ENCODE measurements at places on chromosomes 5 and 9.

DNA sequence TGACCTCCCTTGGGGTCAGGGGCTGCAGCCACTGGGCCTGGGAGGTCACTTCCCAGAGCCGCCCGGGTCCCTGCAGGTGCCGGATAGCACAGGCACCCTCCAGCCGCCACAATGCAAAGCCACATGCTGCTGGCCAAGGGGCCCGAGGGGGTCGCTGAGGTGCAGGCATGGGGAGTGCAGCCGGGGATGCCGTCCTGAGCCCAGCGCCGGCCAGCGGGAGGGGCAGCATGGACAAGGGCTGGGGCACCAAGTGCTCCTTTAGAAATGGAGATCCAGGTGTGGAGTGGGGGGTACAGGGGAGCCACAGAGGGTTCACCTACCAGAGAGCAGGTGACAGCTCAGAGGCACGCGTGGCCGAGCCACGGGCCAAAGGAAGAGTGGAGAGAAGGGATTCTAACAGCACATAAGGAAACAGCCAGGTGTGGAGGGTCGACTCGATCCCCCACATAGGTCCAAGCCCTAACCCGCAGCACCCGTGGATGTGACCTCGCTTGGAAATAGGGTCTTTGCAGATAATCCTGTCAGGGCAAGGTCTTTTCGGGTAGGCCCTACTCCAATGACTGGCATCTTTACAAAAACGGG lies 24.7 kb downstream of the ZDHHC11B start:
- no peak for DNase-seq

GRCh38 chr5:96893342-96893741 lies 17.0 kb downstream of the ERAP2 start:
- DNase-seq: no peak

DNA sequence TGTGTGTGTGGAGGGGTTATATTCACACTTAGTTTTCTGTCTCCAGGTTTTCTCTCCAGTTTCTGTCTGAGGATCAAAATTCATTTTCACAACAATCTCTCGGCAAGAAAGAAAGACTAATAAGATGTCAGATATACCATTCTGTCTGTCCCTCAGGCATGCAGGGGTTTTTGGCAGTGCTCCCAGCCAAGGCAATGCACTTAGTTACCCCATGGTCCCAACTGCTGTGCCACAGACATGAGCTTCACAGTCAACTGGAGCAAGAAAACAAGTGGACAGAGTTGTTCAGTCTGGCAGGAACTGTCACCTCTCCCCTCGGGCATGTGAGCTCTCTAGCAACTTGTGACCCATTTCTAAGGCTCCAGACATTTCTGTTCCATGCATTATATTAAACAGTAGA lies 101.7 kb upstream of the LHFPL2 start:
- DNase-seq: no peak

DNA sequence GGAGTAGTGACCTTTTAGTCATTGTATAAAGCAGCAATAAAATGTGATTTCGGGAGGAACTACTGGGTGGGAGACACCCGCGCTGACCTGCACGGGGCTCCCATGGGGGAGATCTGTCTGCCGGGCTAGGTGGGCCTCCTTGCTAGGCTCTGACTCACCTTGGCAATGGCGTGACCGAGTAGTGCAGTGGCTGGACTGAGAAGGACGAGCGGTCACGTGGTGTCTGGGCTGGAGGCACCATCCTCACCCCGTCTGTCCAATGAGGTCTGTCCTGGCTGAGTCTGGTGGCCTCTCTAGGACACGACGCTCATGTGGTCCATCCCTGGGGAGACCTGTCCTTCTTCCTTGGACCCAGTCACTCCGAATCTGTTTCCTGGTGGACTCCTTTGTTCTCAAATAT lies 151.7 kb downstream of the RXRA start:
- no peak for DNase-seq

DNA sequence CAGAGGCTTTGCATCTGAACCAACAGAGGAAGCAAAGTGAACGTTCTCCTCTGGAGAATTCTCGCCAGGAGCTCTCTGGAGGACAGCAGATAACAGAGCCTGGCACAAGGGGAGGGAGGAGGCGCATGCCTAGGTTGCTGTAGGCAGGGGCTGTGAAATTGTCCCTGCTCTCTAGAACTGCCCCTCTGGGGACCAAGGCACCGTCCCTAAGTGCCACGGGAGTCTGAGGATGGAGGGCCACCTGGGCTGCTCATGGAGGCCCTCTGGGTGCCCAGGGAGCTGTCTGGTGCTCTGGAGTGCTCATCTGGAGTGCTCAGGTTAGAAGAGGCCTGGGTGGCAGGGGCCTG lies 77.6 kb downstream of the CACNA1B start:
- no peak for DNase-seq

DNA sequence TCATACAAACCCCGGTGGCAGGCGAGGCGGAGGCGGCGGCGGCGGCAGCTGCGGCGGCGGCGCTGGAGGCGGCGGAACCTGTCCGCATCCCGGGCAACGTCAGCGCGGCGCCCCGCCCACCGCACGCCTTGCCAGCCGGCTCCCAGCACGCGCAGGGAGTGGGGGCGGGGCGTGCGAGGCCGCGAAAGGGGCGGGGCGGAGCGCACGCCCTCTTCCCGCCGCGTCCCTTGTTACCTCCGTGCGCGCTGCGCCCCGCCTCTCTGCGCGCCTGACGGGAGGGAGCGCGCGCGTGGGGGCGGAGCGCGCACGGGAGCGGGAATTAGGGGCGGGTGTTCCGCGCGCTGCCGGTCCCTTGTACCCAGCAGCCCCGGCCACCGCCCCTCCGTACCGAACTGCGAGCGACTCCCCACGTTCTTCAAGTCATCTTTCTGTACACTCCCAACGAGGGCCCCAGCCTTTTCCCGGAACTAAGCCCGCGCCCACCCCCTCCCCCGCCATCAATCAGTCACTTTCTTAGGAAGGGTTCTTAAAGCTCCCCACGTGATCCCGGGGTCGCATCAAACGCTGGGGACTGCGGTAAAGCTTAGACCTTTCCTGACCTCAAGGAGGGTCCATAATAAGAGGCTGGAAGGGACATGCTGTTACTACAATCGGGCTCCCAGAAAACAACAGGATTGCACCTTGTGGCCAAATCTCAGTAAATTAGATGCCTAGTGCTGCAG lies at the start of gene AGTPBP1:
Gene AGTPBP1 (minus strand): TSS at position 80 of the 722 bp plus-strand sequence. CDS start 29,421 bp downstream, outside the sequence.
- DNase-seq: peak; percentile 83

DNA sequence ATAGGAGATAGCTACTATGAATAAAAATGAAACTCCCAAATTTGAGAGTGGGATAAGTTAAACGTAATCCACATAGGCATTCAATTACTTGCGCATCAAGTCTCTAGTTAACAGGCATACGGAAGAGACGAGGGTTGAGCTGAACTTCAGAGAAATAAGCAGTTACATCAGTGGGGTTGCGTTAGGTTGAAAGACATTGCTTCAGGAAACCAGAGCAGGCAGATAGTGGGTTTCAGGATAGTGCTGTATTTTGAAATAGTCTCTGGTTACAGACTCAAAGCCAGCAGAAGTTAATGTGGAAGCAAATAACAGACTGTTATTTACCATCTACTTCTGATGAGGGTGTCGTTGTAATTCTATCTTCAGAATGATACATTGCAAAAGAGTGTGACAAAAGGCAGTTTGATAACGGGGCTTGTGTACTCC lies 533.4 kb downstream of the PDE4D start:
- DNase-seq: no peak

DNA sequence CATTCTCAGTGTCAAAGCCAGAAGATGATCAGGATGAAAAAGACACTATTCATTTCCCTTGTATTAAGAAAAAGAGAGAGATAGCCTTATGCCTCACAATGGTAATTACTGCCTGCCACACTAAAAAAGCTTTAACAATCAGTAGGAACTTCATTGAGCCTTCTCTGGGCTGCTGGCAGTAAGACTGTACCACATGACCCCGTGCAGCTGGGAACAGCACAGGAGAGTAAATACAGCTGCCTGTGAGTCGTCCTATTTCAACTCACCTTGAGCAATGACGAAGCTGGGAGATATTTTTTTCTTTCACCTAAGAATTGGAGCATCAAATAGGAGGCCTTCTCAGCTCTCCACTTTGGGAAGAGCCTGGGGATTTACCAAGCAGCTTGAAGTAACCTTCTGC lies 316.3 kb downstream of the GABRB2 start:
- no peak for DNase-seq

- DNase-seq: no peak
These were observed 8.8 kb upstream of the RNF183 start for GRCh38 chr9:113311961-113312360.

- DNase-seq: no peak
These were observed 383.2 kb downstream of the PLK2 start for GRCh38 chr5:58076483-58077257.

DNA sequence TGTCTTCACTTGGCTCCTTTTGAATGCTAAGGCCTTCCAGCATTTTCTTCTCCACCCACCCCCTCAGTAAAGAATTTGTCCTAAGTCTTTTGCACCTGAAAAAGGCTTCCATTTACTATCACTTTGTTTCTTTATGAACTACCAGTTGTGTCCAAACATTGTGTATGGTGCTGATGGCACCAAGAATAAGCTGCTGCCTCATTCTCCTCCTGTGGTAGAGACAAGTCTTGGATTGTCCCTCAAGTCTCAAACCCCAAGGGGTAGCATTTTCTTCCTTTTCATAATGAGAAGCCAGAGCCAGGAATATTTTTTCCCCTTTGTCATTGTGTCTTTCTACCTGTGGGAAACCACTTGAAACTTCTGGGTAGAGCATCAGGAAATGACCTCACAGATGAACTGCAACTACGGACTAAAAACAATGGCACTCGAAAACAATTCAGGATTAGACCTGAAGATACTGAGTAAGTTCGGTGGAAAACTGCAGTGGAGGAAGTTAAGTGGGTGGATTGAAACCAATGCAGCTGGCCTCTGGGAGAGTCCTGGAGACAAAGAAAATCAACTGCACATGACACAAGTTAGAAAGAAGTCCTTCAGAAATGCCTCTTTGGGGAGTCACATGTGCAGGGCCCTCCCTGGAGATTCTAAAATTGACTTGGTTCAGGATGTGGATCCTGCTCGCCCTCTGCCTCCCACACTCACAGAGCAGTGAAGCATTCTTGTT lies 80.5 kb downstream of the SH3RF2 start:
- DNase-seq: no peak

DNA sequence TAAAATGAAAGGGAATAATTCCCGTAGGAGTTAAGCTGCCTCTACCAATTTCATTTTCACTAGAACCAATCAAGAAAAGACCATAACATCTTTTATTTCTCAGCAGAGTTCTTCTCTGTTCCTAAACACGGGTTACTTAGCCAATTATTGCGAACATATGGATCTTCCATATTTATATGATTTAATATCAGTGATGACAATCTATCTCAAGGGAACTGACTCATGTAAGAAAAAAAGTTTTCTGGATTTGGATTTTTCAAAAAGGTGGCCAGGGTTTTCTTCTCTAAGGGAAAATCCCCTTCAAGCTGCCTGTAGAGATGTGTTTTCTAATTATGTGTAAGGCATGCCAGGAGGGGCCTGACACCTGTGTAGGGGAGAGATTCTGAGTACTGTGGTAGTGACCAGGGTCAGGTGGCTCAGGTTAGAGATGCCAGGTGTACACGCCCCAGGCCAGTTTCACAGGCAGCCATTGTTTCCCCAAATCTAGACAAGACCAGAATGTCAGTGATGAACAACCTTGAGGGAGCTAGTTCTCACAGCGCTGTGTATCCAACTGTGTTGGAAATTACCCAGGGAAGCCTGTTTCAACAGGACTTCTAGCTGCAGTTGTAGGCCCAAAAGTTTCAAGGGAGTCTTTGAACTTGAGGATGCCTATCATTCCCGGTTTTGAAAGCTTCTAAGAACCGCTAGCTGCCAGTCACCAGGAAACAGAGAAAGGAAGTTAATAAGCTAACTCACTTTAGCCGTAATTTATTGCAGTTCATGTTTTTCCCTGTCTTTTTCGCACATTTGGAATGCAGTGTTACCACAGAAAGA lies 572.5 kb upstream of the RGMB start:
- DNase-seq: no peak

GRCh38 chr9:120643061-120643460 lies 63.1 kb upstream of the CDK5RAP2 start:
- DNase-seq: no peak

DNA sequence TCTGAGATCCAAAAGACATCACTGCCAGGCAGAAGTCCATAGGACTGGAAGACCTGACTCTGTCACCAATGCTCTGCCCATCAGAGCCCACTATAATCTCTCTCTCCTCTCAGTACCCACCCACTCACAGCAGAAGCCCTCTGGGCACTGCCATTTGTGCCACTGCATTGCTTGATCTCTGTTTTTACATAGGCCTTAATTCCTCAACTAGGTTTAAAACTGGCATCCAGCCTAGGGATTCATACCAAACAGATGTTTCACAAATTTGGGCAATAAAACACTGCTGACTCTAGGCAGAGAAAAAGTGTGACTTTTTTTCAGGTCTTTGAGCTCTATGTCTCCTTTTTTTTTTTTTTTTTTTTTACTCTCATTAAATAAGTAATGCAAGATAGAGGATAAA lies 91.1 kb upstream of the RANBP3L start:
- no peak for DNase-seq

- DNase-seq: no peak
These were observed 22.2 kb downstream of the LURAP1L start for GRCh38 chr9:12797037-12797436.

- DNase-seq: no peak
These were observed 89.9 kb downstream of the PIP5K1B start for GRCh38 chr9:68794898-68795297.

- DNase-seq: no peak
These were observed 1251.4 kb upstream of the CDH6 start for GRCh38 chr5:29942089-29942488.

DNA sequence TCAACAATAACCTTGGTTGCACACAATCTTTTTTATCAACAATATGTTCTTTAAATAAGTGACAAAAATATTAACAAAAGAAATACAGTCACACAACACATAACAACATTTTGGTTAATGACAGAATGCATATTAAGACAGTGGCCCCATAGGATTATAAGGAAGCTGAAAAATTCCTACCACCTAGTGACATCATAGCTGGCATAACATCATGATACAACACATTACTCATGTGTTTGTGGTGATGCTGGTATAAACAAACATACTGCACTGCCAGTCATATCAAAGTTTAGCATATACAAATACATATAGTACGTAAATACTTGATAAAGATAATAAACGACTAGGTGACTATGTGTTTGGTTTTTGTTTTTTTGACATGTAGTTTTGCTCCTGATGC lies 344.8 kb upstream of the POU5F2 start:
- DNase-seq: no peak

- DNase-seq: no peak
These were observed 97.3 kb upstream of the IQGAP2 start for GRCh38 chr5:76305775-76306174.

- DNase-seq: no peak
These were observed 303.7 kb downstream of the KCNN2 start for GRCh38 chr5:114665551-114665950.

DNA sequence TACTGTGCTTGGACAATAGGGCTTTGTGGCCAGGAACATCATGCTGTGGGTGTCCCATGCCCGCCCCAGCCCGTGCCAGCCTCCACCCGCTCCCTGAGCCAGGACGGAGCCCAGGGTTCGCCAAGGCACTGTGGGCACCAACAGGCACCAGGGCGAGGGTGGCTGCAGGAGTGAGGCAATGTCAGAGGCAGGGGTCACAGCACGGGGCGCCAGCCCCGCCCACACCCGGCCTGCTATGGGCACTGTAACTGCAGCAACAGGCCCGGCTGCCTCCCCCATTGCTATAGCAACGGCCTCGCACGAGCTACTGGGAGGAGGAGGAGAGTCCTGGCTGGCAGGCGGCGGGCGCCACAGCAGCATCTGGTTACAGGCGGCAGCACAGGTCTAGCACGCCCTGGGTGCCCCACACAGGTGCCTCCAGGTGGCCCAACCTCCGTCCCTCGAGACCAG lies 2.5 kb downstream of the ABCA2 start:
- no peak for DNase-seq
